ENCODE measurements at places on chromosomes 16 and 17.

- no peak for DNase-seq
Measured at GRCh38 chr17:49729069-49729468, 21.3 kb upstream of the SLC35B1 start.

DNA sequence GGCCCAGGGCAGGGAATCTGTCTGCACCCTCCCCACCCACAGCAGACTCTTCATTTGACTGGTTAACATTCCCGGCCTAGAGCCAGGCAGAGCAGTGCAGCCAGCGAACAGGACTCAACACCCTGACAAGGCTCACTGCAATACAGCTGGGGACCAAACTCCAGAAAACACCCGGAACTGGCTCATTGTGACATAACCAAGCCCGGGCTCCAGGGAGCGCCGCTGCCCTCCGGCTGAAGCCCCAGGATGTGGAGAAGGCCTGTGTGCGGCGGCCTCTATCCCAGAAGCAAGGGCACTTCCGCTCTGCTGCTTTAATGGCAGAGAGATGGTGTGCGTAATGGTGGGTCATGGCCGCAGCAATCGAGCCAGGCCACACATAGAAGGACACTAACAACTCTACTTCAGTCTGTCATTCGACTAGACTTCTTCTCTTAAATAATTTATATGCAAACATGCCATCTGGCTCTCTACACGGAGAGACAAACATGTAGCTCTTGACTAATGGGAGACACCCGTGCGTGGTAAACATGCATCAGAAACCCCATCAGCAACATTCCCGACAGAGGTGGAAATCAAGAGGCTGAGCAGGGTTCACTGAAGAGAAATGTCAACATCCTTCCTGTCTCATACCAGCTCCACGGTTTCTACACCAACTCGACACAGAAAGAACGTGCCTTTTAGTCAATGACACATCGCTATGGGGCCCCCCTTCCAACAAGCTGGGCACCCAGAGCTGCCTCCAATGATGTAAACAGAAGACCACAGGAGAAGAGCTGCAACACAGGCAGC lies 18.0 kb downstream of the KLHDC4 start:
- DNase-seq = no peak

DNA sequence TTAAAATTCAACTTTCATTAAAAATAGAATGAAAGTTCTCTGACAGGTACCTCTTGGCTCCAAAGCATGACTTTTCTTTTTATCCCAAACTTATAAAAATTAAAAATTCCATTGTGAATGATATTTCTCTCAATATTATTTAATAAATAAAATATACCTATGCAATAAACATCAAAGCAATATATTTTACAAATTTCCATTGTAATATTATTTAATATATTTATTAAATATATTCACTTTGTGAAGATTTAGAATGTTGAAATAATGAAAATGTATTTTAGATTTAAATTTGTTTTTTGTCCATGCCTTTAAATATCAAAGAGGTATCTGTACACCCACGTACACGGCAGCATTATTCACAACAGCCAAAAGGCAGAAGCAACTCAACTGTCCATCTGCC lies 147.8 kb downstream of the CEP112 start:
- no peak for DNase-seq

DNA sequence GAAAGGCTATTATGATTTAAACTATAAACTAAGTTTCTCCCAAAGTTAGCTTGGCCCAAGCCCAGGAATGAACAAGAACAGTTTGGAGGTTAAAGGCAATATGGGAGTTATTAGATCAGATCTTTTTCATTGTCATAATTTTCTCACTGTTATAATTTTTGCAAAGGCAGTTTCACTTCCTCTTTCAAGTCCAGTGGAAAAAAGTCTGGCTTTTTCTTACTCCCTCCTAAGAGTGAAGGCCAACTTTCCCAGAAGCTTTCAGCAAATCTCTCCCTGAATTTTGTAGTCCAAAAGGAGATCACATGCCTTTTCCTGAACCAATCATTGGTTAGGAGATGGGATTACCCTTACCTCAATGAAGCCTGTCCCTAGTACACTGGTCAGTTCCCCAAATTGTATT lies 9.1 kb upstream of the BLMH start:
- DNase-seq = no peak

DNA sequence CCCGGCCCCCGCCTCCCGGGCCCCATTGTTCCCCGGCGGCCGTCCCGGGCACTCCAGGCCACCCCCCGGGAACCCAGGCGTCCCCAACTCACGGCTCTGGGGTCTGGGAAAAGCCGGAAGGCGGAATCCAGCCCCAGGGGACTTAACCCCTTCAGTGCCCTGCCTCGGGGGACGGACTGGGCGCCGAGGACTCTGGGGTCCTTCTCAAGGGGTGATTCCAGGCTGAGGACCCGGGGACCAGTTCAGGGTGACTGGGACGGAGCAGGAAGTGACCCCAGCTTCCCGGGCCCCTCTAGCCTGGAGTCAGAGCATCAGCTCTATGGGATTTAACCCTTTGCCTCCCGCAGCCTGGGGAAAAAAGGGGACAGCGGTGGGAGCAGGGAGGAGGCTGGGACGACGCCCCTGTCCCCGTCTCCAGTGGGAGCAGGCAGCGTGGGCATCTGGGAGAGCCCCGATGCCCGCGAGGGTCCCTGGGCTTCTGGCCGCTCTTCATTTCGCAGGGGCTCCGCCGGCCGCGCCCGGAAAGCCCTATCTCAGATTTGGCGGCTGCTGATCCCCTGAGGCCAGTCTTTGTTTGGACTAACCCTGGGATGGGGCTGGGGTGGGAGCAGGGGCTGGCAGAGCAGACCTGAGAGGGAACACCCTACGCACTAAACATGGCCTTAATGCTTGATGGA lies at the start of gene ZNF629:
Gene ZNF629 (minus strand): TSS at position 270 of the 677 bp plus-strand sequence. CDS start 2,723 bp downstream, outside the sequence.
- peak; percentile 46 for DNase-seq

DNA sequence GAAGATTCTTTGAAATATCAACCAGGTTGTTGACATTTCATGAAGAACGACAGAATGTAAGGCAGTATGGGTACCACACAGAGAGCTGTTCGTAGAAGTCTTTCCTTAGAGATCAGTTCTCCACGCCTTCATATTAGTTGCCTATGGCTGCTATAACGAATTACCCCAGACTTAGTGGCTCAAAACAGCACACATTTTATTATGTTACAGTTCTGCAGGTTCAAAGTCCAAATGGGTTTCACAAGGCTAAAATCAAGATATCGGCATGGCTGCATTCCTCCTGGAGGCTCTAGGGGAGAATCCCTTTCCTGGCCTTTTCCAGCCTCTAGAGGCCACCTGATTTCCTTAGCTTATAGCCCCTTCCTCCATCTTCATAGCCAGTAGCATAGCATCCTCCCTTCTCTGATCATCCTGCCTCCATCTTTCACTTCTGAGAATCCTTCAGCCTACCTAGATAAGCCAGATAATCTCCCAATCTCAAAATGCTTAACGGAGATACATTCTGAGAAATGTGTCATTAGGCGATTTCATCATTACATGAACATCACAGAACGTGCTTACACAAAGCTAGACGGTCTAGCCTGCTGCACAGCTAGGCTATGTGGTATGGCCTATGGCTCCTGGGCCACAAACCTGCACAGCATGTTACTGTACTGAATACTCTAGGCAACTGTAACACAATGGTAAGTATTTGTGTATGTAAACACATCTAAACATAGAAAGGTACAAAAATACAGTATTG lies 26.0 kb downstream of the ERCC4 start:
- no peak for DNase-seq

DNA sequence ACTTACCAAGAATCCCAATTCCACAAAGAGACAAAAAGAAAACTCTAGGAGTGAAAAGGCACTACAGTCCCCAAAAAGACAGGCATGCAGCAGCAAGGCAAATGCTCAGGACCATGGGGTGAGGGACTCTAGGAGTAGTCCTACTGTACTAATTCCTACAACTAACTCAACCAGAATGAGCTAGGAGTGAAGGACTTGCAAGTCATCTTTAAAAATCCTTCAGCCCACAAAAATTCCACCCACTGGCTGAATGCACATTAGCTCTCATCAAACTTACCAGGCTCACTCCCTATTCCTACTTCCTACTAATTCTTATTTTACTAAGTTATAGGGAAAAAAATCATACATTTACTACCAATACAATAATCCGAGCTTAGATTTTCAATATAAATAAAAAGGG lies 141.7 kb upstream of the C17orf78 start:
- DNase-seq = no peak

DNA sequence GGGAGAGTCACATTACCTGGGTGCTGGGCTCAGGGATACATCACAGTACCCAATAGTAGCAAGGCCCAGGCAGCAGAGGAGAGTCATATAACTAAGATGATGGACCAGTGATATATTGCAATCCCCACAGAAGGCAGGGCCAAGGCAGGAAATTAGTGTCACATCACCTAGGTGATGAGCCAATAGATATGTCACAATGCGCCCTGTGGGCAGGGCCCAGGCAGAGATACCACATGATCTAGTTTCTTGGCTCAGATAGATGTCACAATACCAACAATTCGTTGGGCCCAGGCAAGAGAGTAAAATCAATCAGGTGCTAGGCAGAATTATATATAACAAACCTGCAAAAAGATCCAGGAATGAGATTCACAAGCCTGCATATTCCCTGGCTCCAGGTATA lies 2111.5 kb downstream of the TP53TG3F start:
- no peak for DNase-seq

- DNase-seq = no peak
Measured at GRCh38 chr17:79027274-79027924, 3.4 kb downstream of the C1QTNF1 start.

GRCh38 chr16:30914830-30915229 lies 8.5 kb upstream of the FBXL19 start:
- DNase-seq = no peak

- no peak for DNase-seq
Measured at GRCh38 chr17:55410722-55411462, 10.7 kb downstream of the MMD start.

DNA sequence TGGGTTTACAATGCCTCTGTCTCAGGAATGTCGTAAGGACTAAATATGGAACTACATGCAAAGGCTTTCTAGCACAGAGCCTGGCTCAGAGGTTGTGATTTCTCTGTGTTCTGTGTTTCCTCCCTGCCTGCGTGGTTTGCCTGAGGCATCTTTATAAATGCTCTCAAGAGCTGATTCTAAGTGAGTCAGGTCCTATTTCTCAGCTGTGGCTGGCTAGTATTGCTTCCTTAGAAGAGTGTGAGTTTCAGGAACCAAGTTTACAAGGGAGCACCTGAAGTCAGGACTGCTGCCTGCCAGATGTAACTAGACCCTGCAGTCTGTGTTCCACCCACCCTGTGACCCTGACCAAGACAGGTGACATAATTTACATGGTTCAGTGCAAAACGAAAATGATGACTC lies 8.0 kb upstream of the CCL1 start:
- DNase-seq = no peak

DNA sequence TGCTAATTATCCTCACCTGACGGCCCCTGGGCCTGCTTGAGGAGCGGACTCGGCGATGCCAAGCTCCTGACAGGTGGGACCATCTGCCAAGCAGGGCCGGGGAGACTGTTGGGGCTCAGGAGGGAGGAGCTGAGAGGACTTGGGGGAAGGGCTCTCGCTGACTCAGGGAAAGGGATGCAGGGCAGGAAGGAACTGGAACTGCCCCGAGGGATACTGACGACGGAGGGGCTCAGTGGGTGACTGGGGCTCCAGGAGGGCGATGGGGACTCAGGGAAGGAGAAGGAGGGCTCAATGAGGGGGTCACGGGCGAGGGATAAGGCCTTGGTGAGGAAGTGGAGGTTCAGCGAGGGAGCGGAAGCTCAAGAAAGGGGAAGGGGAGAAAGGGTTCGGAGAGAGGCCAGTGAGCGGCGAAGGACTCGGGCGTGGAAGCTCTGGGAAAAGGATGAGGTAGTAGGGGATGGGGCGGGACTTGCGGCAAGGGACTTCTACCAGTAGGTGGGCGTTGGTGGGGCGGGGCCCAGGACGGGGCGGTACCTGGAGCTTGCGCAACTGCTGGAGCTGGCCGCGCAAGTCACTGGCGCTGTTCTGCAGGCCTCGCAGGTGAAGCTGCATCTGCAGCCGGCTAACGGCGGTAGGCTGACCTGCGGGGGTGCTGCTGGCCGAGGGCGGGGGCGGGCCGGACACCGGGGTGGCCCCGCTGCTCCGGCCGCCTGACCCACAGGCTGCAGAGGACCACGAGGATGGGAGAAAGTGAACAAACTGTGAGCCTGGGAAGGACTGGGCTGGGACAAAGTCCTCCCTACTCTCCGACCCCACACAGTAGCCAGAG lies 46.5 kb downstream of the SRCIN1 start:
- peak; percentile 61 for DNase-seq

DNA sequence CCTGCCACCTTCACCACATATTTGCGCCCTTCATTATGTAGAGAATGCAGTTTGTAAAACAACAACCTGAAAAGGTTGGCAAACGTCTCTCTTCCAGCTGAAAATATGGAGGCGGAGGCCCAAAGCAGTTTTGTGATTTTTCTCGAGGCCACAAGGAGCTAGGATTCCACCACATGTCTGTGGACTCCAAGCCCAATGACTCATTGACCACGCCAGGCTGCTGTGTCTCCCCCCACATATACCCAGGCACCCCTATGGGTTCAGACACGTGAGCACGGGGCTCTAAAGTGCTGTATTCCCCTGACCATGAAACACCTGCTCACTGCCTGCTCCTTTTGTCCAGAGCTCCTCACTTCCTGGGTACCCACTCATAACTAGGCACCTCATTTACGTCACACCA lies 121.4 kb upstream of the CDH5 start:
- DNase-seq = no peak

DNA sequence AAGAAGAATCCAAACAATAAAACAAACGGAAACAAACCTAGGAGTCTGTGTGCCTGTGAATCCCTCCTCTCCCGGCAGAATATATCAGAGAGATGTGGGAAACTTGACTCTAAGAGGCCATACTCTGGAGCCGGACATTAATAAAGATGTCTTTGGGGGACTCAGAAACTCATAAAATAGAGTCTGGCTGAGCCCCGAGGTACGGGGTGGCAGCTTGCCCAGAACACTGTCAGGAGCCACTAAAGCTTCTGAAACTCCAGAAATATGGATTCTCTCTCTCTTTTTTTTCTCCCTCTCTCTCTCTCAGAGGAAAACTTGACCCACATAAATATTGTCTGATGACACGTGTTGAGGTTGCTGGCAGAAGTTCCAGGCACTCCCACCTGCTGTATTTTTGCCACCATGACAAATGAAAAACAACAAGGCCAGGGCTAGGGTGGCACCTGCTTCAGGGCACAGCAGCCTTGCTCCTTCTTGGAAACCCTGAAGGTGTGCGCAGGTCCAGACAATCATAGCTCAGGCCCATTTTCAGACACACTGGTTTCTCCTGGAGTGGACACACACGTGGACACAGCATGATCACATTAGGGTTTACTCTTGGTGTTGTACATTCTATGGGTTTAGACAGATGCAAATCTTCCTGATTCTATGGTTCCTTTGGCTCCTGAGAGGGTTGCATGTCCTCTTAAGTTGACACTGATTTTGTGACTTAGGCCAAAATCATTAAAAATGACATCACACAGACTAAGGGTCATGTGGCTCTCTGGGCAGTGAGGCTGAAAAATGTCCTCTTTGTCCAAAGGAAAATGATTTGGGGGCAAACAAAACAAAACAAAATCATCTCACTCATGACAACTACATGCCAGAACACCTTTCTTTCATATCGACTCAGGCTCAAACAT lies 282.6 kb upstream of the IRX3 start:
- no peak for DNase-seq

DNA sequence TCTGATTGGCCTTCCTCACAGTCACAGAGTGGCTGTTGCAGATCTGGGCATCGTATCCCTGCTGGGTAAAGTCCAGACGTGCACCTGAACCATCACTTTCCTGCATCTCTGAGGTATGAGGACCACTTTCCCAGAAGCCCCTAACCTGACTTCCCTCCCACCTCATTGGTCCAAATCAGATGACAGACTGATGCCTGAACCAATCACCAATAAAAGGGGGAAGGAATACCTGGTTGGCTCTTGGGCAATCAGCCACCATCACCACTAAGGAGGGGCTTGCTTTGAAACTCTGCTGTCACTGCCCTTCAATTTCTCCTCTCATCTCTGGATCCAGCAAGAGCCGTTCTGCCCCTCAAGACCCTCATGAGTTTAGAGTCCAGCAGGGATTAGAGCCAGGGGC lies 13.6 kb upstream of the WFDC1 start:
- no peak for DNase-seq

Data from T1000 (cell line).